Glutamatergic neuron (in vitro differentiated cells): ENCODE measurements at places on chromosomes 2 and 18.

DNA sequence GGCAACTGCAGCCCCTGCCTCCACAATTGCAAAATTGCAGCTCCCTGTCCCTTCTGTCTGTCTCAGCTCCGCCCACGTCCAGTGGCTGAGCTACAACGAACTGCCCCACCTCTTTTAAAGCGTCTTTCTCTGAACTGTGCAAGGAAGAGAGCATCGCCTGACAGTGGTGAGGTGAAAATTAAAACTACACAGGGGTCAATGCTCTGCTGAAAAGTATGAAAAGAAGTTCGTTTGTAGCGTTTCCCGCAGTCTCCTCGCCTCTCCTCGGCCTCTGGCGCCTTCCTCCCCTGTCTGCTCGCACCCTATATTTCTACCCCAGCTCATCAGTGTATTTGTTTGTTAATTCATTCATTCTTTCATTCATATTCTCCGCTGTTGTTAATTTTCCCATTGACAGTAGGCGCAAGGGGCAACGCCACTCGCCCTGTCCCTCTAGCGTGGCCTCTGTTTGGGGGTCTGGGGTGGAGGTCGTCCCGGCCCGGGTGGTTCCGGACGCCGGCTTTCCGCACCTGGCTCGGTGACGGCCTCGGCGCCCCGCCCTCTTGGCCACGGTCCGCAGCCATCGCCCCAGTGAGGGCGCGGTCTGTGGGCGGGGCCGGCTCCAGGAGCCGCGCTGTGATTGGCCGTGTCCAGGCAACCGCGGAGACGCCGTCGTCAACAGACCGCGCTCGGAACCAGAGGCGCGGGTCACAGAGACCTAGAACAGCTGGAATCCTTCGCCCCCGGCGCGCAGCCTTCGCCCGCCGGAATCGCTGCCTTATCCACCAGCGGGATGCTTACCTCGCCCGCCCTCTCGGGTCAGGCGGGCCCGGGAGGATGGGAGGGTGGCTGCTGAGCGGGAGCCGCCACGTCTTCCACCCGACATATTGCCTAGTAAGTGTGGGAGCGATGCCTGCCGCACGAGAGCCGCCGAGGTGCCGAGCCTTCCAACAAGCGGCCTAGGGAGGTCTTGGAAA is at the start of gene VWA3B:
Gene VWA3B, plus strand, starts transcription at position 677 of the 956 bp plus-strand sequence. CDS start 5,926 bp downstream, outside the sequence.
- DNase-seq: peak; percentile 87

GRCh38 chr2:96859681-96860064 is 1.9 kb upstream of the ANKRD39 start:
- no peak for DNase-seq

- no peak for DNase-seq
Observed at GRCh38 chr2:145813481-145813880, 1293.6 kb upstream of the ZEB2 start.

DNA sequence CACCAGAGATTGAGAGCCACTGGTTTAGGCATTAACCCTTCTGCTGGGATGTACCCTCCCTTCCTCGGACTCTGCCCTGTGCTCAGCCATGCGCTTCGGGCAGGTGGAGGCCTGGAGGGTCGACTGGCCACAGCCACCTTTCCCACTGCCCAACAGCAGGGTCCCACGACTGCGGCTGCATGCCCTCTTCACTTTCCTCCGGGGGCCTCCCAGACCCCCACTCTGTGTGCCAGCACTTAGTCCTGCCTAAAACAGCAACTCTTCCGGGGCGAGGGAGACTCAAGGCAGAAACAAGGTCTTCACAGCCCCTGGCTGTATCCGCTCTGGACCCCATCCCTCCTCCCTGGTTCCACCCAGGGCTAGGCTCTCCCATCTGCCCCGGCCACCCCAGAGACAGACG is 31.3 kb upstream of the BIN1 start:
- no peak for DNase-seq

DNA sequence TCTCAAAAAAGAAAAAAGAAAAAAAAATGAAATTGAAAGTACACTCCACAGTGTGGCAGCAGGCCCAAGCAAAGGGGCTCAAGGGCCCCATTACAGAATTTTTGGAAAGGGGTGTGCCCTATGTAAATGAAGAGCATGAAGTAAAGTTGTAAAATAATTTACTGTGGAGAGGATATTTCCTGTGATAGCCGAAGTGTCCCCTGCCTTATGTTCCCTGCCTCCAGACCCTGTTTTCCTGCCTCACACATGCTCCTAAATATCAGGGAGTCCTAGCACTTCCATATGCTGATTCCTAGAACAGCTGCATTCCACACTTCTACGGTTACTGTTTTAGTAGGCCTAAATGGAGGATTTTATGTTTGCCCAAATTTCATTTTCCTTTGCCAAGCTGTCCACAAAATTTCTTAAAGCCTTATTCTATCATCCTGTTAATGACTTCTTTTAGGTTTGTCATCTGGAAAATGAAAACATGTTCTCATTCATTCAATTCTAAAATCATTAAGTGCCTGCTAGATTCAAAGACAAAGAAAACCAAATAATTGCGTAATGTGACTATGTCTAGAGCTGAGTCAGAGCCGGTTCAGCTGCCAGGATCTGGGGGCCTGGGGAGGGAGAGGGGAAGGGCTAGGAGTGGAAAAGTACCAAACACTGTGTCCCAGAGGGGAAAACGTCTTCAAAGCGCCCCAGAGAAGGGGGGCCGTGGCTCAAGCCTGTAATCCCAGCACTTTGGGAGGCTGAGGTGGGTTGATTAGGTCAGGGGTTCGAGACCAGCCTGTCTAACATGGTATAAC is 25.9 kb upstream of the IMPA2 start:
- DNase-seq: peak; percentile 37

GRCh38 chr2:58794103-58794502 is 553.0 kb upstream of the FANCL start:
- DNase-seq: no peak

DNA sequence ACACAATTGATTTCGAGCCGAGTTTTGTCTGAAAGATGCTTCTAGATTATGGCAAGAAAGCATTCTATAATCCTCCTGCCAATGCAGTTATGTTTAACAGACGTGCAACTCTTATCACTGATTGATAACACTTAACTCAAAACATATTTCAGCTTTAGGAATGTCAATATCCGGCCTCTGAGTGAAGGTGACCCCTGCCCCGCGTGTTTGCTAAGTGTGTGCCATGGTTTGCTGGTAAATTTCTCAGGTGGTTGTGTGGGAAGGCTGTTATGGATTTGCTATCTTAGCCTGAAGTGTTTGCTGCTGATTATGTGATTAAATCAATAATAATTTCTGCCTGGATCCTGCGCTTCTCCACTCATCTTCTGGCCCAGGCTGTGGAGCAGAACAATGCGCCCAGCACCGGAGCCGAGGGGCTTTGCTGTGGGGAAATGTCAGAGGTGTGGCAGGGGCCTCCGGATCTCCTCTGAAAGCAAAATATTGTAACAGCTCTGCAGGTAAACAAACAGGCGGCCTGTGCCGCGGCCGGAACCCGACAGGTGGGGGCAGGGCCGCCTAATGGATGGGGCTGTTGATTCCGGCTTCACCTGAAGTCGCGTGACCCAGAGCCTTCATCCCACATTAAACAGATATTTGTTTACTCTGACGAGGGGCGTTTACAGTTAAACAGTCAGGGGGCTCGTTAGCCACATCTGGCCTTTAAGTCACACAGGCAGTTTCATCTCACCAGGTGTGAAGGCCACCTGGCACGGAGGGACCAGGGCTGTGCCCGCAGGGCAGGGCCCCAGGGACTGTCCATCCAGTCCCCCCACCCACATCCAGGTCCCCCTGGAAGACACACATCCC is 210.7 kb upstream of the SALL3 start:
- no peak for DNase-seq

GRCh38 chr2:47905386-47906156 is 727 bp downstream of the FBXO11 start:
- peak; percentile 75 for DNase-seq

GRCh38 chr2:205103699-205104098 is 558.4 kb downstream of the PARD3B start:
- DNase-seq: no peak

- no peak for DNase-seq
Observed at GRCh38 chr2:162188451-162188850, 36.4 kb upstream of the GCG start.

GRCh38 chr2:111175615-111176014 is 54.9 kb downstream of the BCL2L11 start:
- no peak for DNase-seq

DNA sequence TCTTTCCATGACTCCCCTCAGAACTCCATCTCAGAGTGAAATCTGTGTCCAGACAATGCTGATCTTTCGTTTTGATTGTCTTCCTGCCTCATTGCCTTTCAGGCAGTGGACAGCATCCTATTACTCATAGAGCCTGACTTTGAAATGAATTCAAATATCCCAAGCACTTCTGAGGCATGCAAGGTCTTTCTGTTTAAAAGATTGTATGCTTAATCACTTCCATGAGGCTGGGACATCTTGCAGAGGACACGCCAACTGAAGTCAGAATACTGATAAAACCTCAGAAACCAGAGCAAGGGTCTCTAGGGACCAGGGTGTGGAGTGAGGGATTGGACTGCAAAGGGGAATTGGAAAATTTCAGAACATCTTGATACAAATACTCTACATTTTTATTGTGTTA is 836.5 kb upstream of the ID2 start:
- no peak for DNase-seq

GRCh38 chr2:178928077-178928476 is 120.9 kb upstream of the TTN start:
- DNase-seq: no peak
